ENCODE measurements at places on chromosomes 6 and 20. TPM values are rescaled to one million over a fixed set of nuclear protein-coding genes. Genes with fewer than 3 reads are reported as not detected.

DNA sequence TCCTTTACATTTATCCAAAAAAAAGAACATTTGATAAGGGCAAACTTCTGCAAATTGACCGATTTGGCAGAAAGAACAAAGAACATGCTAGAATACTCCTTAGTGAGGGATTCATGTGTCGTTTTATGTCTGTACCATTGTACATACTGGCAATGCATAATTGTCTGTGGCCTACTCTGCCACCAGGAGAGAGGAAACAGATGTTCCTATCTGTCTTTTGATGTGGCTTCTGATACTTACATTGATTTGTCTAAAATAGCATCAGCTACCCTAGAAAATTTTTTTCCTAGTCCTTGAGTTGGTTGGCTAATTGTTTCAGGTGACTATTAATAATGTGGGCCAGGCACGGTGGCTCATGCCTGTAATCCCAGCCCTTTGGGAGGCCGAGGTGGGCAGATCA lies 654.1 kb downstream of the KIF16B start:
- no peak overlapping the region for H3K27ac ChIP-seq
- no peaks in the 10 kb centered on the region for H3K36me3 ChIP-seq
- H3K4me3 ChIP-seq: no peak overlapping the region
- H3K4me1 ChIP-seq: peaks cover 36% of the 10 kb centered on the region

GRCh38 chr6:43013843-43014433 lies at the start of the genes KLHDC3 and MEA1:
TSS of gene KLHDC3 (plus strand) at chr6:43014249. CDS start at chr6:43017193, 2,944 bp downstream.
TSS of gene MEA1 (minus strand) at chr6:43013946. CDS start at chr6:43013813, 133 bp downstream.
- DNase-seq: peak; percentile 97
- no peaks in the 10 kb centered on the region for H3K27me3 ChIP-seq
- H3K4me1 ChIP-seq: peaks cover 38% of the 10 kb centered on the region
- peak within 1 kb of the TSS; percentile 89 for H3K4me3 ChIP-seq
- peak within 1 kb of the TSS; percentile 81 for H3K27ac ChIP-seq

- DNase-seq: no peak
- no peaks in the 10 kb centered on the region for H3K27me3 ChIP-seq
- H3K27ac ChIP-seq: peak overlapping the region; percentile 80
Observed at GRCh38 chr6:34696189-34696738, 303 bp downstream of the ILRUN start.

DNA sequence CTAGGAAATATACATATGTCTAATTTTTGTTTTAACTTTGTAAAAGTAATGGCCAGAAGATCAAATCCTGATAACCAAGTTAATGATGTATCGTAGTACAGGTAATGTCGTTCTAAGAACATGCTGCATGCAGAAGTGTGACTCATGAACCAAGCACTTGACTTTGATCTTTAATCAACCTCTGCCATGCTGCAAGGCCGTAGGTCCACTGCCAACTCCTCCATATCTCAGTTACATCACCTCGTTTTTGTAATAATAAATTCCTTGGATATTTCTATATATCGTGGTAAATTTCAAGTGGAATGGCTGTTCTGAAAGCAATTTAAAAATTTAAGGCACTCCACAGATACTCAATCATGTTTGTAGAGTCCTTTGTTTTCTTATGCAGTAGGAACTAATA lies 771.7 kb downstream of the EPHA7 start:
- H3K4me3 ChIP-seq: no peak overlapping the region
- peaks cover 14% of the 10 kb centered on the region for H3K4me1 ChIP-seq
- peaks cover 4% of the 10 kb centered on the region for H3K36me3 ChIP-seq

DNA sequence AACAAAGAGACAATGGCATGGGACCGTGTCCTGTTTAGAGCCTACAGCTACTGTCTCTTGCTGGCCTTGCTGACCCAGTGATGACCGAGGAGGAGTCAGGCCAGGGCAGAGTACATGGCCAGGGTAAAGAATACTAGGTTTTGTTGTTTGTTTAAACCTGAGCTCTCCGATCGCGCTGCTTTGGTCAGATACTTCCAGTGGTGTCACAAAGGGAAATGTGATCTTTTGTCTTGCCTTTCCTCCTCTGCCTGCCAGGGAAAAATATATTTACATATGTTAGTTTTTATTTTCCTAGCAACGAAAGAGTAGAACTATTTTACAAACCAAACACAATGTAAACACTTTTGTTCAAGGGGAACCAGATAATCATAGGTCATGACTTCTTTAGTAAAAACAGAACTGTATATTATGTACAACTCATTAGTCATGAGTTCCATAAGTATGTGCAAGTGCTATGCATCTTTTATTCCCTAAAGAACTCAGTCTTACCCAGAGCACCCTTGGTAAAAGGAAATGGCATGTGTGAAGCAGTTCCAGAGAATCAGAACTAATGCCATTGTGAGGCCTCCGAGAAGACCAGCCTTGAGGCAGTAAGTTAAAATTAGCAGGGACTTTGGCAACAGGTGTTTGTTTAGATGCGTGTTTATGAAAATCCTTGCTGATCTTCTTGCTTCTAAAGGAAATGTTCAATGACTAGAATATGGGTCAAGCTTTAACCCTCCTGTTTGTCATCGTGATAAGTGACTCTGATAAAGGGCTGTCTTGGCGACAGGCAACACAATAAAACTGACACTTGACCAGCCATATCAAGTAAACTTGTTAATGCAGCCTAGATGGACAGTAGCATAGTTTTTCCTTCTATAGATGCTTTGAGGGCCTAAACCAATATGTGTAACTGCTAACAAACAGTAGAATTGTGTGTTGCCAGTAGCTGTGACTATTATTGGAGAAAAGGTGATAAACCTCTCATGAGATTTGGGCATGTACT lies 204.6 kb downstream of the NKAIN2 start:
- peaks cover 14% of the 10 kb centered on the region for H3K27me3 ChIP-seq
- H3K4me3 ChIP-seq: no peak overlapping the region
- no peaks in the 10 kb centered on the region for H3K4me1 ChIP-seq
- H3K36me3 ChIP-seq: no peaks in the 10 kb centered on the region

- no peak overlapping the region for H3K27ac ChIP-seq
- peaks cover 17% of the 10 kb centered on the region for H3K4me1 ChIP-seq
- no peaks in the 10 kb centered on the region for H3K27me3 ChIP-seq
- DNase-seq: no peak
Observed at GRCh38 chr6:103002282-103002681, 1608.8 kb downstream of the GRIK2 start.

DNA sequence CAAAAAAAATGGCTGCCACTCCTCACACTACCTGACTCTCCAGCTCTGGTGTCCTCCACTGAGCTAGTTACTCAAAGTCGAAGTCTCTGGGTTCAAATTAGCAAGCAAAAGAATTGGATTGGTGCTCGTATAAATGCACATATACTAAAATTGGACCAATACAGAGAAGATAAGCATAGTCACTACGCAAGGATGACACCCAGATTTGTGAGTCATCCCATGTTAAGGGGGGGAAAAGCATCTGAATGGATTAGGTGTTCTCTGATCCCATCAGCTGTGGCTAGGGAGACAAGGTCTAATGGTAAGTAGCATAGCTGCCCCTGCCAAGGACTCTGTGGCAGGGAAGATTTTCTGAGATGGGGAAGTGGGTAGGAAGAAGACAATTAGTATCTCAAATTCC lies 18.3 kb upstream of the AMD1 start:
- H3K27ac ChIP-seq: no peak overlapping the region
- no peak overlapping the region for H3K4me3 ChIP-seq
- no peak for DNase-seq
- no peaks in the 10 kb centered on the region for H3K27me3 ChIP-seq

DNA sequence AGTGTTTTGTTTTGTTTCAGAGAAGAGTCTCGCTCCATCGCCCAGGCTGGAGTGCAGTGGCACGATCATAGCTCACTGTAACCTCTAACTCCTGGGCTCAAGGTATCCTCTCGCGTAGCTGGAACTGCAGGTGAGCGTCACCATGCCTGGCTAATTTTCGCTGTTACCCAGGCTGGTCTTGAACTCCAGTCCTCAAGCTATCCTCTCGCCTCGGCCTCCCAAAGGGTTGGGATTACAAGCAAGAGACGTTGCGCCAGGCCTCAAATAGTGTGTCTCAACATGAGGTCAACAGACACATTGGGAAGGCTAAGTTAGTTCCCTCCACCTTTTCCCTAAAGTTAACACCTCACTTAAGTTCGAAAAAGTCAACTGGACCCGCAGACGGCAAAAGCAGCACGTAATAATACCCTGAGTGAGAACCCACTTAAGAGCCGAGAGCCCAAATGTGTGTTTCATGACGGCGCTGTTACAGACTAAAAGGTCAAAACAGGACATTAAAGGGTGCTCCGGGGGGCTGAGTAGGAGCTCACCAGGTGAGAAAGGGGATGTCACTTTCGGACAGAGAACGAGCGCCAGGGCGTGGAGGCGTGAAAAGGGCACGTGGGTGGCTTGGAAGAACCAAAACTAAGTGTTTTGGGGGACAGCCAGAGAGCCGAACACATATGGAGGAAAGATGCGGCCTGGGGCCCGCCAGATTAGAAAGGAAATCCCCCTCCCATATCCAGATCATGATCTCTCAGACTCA lies 499 bp downstream of the TTI1 start:
- H3K4me3 ChIP-seq: peak overlapping the region; percentile 96
- H3K27me3 ChIP-seq: no peaks in the 10 kb centered on the region
- H3K4me1 ChIP-seq: peaks cover 40% of the 10 kb centered on the region
- H3K36me3 ChIP-seq: peaks cover 29% of the 10 kb centered on the region
- DNase-seq: no peak

- H3K4me3 ChIP-seq: no peak overlapping the region
- H3K27ac ChIP-seq: peak overlapping the region; percentile 41
- no peak for DNase-seq
- no peaks in the 10 kb centered on the region for H3K36me3 ChIP-seq
Observed at GRCh38 chr20:19710336-19711120, 47.5 kb upstream of the RIN2 start.

DNA sequence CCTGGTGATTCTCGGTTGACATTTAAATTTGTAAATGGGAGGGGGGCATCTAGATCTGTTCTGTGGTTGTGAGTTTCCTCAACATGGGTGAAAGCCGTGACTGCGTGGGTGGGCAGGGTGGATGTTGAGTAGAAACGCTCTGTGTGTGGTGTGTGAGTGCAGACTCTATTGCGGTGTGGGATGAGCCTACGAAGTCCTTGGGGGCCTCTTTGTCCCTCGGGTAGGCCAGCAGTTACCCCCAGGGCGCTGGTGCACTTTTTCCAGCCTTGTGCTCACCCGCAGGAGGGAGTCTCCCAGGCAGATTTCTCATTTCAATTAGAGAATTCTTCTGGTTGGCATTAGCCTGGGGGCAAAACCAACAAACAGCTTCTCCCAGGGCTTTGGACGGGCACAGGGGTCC lies 10.6 kb downstream of the TOX2 start:
- H3K27me3 ChIP-seq: peaks cover 88% of the 10 kb centered on the region
- DNase-seq: no peak
- H3K4me1 ChIP-seq: no peaks in the 10 kb centered on the region
- H3K36me3 ChIP-seq: no peaks in the 10 kb centered on the region
- no peak overlapping the region for H3K4me3 ChIP-seq

DNA sequence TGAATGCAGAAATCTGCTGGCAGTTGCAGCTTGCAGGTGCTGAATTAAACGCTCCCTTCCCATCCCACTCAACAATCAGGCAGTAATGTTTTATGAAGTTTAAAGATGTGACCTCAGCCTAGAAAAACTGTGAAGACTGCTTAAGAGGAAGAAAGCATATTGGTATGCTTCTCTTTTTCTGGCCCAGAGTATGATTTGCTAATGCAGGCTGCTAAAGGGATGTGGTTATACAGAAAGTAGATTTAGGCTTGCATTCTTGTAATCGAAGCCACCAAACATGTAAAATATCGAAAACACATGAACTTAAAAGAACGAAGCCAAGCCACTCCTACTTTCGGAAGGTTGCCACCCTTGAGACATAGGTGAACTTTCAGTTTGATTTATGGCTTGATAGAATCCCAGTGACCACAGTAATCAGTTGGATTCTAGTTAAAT lies 40.7 kb downstream of the MAP3K5 start:
- H3K27ac ChIP-seq: no peak overlapping the region
- no peak for DNase-seq
- H3K4me1 ChIP-seq: peaks cover 20% of the 10 kb centered on the region
- H3K27me3 ChIP-seq: no peaks in the 10 kb centered on the region

- no peak overlapping the region for H3K4me3 ChIP-seq
- no peaks in the 10 kb centered on the region for H3K27me3 ChIP-seq
- no peak overlapping the region for H3K27ac ChIP-seq
- H3K36me3 ChIP-seq: peaks cover 2% of the 10 kb centered on the region
- DNase-seq: no peak
- H3K4me1 ChIP-seq: no peaks in the 10 kb centered on the region
Observed at GRCh38 chr6:128118401-128118800, 217.5 kb upstream of the THEMIS start.

DNA sequence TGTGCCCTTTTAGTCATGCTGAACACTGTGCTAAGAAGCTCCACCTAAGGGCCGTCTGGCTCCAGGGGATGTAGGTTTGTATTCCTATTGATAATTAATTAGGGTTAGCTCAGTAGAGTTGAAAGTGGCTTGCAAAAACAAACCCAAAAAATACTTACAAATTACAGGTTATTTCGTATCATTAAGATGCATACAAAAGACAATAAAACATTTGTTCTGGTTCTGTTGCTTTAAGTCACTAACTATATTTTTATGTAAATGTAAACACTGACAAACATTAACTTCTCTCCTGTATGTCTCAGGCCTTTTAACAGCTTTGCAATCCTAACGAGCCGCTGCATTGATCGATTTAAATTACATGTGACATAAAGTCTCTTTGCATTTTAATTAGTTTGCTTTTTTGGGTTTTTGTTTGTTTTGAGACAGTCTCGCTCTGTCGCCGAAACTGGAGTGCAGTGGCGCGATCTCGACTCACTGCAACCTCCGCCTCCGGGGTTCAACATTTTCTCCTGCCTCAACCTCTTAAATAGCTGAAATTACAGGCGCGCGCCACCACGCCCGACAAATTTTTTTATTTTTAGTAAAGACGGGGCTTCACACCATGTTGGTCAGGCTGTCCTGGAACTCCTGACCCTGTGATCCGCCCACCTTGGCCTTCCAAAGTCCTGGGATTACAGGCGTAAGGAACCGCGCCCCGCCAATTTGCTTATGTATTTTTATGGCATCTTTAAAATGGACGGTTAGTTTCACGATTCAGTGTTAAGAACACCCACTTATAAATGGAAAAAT lies 110.9 kb downstream of the HFE start:
- no peaks in the 10 kb centered on the region for H3K36me3 ChIP-seq
- H3K4me1 ChIP-seq: peaks cover 34% of the 10 kb centered on the region
- H3K4me3 ChIP-seq: peak overlapping the region; percentile 97
- no peaks in the 10 kb centered on the region for H3K27me3 ChIP-seq
- peak overlapping the region; percentile 100 for H3K27ac ChIP-seq

GRCh38 chr6:31114541-31114878 lies at the start of gene PSORS1C1:
TSS of gene PSORS1C1 (plus strand) at chr6:31114800. CDS start at chr6:31129633, 14,833 bp downstream.
- no peaks in the 10 kb centered on the region for H3K36me3 ChIP-seq
- DNase-seq: no peak
- H3K27ac ChIP-seq: peak within 1 kb of the TSS; percentile 72
- H3K4me1 ChIP-seq: peaks cover 17% of the 10 kb centered on the region
- no peak within 1 kb of the TSS for H3K4me3 ChIP-seq

Gene RAB44
- total RNA-seq: not detected

Gene PRPH2
- total RNA-seq: 0.11 TPM

Gene NRSN1
- 1.1 TPM for total RNA-seq

Gene ZFP57
- 0.11 TPM for total RNA-seq

Gene ADGRG6
- 36.6 TPM for total RNA-seq

Gene WFDC10B
- not detected for total RNA-seq

Gene PI3
- not detected for total RNA-seq

Data from mesothelial cell of epicardium (in vitro differentiated cells).